ENCODE measurements at places on chromosomes 1 and 21. TPM values are rescaled to one million over a fixed set of nuclear protein-coding genes. Genes with fewer than 3 reads are reported as not detected.

Gene LORICRIN
- total RNA-seq: not detected

DNA sequence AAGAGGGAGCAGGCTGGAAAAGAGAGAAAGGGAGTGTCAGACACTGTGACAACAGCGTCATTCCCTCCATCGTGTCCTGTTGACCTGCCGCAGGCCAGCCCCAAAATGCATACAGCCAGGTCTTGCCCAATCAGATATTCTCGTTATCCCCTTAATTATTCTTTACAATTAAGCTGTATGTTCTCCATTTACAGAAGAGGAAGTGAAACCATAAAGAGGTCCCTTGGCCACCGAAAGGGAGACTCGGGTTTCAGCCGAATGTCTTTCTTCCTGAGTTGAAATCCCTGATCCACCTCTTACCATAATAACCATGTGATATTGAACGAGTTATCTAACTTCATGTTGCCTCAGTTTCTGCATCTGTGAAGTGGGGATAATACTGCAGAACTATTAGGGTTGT is 70.5 kb downstream of the IGSF21 start:
- DNase-seq: no peak

Gene SLAMF1
- total RNA-seq: not detected

Gene BNIPL
- total RNA-seq: 0.42 TPM

- peak; percentile 92 for DNase-seq
Measured at GRCh38 chr1:8122160-8122476, 96.0 kb upstream of the ERRFI1 start.

Gene C1orf94
- total RNA-seq: not detected

Gene SPRR2F
- total RNA-seq: not detected

Gene SMCP
- total RNA-seq: not detected

Gene CEP170
- 225 TPM for total RNA-seq

GRCh38 chr1:24502065-24502708 is 449 bp upstream of the RCAN3 start:
- peak; percentile 26 for DNase-seq

- DNase-seq: no peak
Measured at GRCh38 chr1:154466921-154467417, 35.0 kb upstream of the TDRD10 start.

All from endothelial cell of umbilical vein (primary cell).